RWPE1 (cell line): ENCODE measurements at places on chromosomes 2 and 18.
A peak's percentile ranks its signal among the peaks of the same experiment; 100 is the strongest.

DNA sequence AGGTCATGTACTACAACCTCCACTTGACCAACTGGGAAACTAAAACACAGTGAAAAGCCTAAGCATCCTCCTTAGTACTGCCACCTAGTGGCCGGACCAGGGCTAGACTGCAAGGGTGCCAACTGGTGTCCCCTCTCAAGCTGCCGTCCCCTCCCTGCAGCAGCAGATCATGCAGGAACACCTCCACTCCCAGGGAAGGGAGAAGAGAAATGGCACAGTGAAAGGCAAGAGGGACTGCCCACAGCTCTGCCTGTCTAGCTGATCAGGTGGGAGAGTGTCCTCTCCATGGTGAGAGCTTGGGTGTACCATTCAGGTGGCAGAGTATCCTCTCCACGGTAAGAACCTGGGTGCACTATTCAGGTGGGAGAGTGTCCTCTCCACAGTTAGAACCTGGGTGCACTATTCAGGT, 78.1 kb downstream of the AAK1 start:
- peak; percentile 14 for DNase-seq

GRCh38 chr2:174959787-174960186, 45.4 kb downstream of the CHN1 start:
- DNase-seq = no peak

DNA sequence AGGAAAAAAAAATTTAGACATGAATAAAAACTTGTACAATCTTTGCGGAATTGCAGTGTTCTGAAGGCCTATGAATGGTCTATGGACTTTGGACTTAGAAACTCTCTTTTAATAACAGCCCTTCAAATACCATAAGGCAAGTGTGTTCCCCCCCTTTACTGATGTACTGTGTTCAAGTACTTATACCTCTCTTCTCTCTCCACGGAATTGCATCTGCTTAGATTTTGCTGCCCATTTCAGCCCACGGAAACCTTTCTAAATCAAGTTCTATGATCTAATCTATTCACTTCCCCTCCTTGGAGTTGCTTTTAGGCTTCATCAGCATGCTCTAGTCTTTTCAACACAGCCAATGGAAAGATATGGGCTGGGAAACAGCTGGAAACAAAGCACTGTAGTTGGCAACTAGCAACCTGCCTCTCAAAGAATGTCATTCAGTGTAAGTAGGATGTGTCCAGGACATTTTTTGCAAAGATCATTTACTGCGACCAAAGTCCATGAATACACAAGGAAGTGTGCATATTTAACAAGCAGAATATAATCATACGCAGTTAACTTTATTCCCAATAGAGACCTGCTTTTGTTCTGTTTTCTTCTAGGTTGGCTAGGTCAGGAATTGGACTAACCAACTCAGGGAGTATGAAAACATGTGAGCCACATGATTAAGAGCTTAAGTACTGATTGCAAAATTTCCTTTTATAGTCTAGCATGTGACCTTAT, 58.0 kb downstream of the SLC40A1 start:
- no peak for DNase-seq

DNA sequence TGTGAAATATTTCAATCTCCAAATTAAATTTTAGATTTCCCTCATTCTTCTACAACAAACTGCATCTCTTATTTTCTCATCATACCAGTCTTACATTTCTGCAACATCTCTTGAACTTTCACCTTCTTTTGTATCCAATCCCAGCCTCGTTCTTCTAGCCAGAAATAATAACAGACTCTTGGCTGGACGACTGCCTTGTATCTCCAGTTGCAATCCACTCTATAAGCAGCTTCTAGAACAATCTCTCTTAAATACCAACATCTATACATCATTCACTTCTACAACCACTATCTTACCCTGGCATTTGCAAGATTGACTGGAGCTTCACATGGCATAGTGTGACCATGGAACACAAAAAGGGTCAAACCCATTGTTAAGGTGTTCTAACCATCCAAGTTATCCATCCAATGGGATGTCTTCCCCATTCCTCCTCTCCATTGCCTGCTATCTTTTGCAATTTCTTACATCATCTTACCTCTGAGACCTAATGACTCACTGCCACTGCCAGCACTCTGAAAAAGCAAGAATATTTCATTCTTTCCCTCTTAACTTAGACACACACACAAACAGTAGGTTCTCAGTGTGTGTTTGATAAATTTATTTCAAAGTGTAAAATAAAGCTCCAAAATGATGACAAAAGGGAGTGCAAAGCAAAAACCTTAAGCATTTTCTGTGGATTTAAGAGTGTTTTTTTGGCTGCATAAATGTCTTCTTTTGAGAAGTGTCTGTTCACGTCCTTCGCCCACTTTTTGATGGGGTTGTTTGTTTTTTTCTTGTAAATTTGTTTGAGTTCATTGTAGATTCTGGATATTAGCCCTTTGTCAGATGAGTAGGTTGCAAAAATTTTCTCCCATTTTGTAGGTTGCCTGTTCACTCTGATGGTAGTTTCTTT, 145.6 kb downstream of the METTL4 start:
- DNase-seq = peak; percentile 26

DNA sequence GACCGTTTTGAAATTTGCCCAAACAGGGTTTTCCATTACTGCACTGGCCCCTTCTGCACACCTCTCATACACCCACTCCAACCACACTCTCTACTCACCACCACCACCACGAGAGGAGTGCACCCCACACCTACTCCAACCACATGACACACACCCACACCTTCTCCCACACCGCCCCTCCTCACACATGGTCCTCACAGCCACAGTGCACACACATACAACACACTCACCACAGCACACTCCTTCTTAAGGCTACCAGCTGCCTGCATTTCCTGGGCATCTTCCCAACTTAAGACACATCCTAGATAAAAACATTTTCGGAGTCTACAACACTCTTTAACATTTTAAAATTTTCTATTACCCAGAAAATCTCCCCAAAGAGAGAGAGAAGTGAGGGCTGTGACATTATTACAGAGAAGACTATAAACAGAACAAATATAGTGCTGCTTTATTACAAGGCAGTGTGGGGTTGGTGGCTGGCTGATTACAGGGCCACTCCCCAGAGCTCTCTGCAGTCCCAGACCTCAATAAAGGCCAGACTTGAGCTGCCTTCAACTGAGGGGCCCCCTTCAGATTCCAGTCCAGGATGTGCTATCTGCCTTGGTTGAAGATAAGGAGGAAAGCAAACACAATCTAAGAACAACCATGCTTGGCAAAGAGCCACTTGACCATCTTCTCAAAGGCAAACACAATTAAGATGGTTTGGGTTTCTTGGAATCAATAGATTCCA, 36.1 kb downstream of the NHEJ1 start:
- DNase-seq = no peak

- DNase-seq = no peak
Observed at GRCh38 chr2:18690342-18690741, 101.0 kb upstream of the NT5C1B start.

DNA sequence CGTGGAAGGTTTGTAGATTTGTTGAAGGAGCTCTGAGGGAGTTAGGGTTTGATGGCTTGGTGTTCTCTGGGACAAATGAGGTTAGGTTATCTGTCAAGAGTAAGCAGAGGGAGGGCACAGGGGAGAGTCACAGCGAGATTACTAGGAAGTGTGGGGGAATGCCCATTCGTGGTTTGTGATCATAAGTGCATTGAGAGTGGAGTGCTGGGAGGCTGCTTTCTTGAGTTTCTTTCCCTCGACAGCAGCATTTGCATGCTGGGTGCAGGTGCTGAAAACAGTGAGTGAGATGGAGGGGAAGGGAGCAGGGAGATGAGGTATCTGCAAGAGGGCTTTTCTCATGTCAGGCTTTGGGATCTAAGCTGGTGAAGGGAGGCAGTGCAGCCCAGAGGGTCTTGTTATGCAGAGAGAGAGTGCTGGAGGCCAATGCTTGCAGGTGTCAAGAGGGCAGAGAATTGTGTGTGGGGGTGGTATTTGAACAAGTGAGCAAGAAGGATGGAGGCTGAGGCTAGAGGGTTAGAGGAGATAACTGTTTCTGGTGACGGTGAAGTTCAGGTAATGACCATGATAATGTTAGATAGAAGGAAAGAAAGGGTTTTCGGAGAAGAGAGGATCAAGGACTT, 8.8 kb downstream of the RALB start:
- no peak for DNase-seq

DNA sequence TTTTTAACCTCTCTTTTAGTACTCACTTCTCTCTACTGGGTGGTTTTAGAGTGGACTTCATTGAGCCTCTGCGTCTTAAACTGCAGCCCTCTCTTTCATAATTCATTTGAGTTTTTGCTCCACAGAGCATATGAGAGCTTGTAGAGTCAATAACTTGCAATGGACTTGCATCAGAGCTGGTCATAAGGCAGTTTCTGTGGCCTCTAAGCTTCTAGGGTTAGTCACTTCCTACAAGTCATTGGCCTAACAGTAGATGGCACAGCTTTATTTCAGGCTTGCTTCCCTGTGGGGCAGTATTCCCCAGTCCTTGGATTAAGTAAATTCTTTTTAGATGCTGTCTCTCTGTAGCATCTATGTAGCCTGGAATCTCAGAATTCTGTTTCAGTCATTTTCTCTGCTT, 1435.7 kb downstream of the LRP1B start:
- DNase-seq = no peak

DNA sequence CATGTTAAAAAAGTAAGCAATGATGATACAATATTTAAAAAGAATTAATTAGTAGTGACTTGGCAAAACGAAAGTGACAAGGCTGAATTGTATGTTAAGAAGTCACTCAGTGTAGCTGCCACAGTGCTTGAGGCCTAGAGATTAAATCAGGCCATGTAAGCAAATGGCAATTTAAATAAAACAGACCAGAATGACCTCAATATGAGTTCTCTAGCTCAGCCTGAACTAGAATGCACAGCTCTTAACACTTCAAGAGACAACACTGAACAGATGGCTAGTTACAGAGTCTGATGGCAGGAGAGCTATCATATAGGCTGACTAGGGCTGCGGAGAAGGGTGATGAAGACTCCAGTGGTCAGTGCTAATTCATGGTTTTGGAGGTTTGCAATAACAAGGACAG, 117.9 kb upstream of the ZBTB14 start:
- no peak for DNase-seq

DNA sequence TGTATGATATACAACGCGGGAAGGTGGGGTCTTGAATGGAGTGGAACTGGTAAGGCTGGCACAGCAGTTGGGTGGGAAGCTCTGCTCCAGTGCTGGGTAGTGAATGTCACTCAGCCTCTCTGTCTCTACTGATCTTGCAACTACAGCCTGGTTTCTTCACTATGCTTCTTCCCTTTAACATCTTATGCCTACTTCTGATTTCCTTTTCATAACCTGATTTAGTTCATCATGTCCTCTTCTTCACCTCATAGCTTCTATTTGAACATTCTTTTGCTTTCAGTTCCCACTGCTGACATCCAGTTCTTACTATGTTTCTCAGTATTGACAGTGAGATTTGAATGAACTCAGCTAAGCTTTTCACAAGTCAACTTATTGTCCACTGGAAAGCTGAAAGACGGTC, 286.2 kb downstream of the ARL6IP6 start:
- DNase-seq = no peak

DNA sequence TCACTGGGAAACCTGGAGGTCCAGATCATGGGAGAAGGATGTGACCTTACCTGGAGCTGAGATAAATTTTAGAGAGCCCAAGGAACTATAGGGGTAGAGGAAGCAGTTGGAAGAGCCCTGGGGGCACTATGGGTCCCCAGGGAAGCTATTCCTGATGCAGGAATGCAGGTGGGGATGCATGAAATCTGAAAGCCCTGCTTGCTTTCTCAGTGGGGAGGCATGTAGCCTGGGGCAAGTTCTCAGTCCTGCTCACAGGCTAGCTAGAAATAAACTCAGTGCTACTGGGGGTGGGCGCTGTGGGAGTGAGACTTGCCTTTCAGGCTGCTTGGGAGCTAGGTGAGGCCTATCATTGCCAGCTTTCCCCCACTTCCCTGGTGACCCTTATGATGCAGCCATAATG, 499.7 kb downstream of the PTH2R start:
- no peak for DNase-seq

DNA sequence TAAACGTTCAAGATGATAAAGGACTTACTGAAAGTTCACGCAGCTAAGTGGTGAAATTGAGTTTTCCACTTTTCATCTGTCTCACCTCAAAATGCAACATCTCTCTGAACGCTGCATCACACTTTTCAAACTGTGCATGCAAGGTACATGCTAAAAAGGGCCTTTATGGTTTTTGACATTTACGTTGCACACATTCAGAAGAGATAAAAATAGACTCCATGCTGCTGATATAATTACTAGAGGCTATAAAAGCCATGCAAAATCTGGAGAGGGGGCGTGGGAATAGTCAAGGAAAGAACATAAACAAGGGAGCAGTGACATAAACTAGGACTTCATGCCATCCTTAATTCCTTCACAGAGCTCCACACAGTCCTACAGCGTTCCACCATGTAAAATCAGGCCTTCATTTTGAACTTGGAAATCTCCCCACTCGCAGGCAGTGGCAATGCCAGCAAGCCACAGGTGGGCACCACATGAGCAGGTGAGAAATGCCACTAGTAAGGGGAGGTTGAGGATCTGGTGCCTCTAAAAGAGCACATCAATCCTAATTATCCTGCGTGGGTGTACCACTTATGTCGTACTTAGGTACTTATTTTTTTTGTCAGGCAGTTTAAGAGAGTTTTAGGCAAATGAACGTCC, 71.4 kb downstream of the ZEB2 start:
- DNase-seq = no peak

GRCh38 chr2:201931475-201931874, 102.2 kb upstream of the FZD7 start:
- DNase-seq = no peak

- no peak for DNase-seq
Observed at GRCh38 chr2:225531559-225531958, 132.0 kb downstream of the NYAP2 start.

GRCh38 chr2:21466341-21466927, 342.7 kb downstream of the TDRD15 start:
- no peak for DNase-seq

DNA sequence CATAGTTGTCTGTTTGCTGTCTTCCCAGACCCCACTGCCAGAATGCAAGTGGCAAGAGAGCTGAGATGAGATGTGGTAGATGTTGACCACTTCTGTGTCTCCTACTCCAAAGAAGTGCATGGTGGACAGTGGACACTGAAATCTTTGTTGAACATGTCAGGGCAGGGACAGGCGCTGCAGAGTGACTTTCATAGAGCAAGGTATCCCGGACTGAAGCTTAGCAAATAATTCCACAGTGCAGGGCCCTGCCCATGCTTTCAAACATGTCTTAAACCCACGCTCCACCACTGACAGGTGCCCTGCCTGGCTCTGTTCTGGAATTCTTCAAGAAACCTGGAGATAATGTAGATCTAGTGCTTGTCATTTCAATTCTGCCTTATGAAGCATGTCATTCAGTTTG, 470.5 kb upstream of the ID2 start:
- DNase-seq = no peak

DNA sequence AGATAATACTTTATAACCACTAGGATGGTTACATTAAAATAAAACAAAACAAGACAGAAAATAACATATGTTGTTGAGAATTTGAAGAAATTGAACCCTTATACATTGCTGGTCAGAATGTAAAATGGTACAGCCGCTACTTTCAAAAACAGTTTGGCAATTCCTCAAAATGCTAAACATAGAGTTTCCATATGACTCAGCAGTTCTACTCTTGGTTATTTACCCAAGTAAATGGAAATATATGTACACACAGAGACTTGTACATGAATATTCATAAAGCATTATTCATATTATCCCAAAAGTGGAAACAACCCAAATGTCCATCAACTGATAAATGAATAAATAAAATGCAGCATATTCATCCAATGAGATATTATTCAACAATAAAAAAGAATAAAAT, 92.5 kb upstream of the LRATD1 start:
- no peak for DNase-seq

- no peak for DNase-seq
Observed at GRCh38 chr18:48342581-48342980, 66.6 kb downstream of the ZBTB7C start.
